Vagina (tissue), 2 donors: ENCODE measurements at places on chromosomes 12 and 14. TPM values are rescaled to one million over a fixed set of nuclear protein-coding genes. Genes with fewer than 3 reads are reported as not detected.

The TMEM63C gene
- 27.0 TPM for total RNA-seq

GRCh38 chr12:6229224-6230218 is 29.3 kb downstream of the CD9 start:
- H3K4me1 ChIP-seq = peaks cover 100% of the 10 kb centered on the region
- H3K27ac ChIP-seq = peak overlapping the region; percentile 93
- no peak for DNase-seq
- H3K36me3 ChIP-seq = peaks cover 20% of the 10 kb centered on the region
- H3K4me3 ChIP-seq = peak overlapping the region; percentile 3

The PRH2 gene
- total RNA-seq = not detected

- H3K27ac ChIP-seq = no peak overlapping the region
- no peaks in the 10 kb centered on the region for H3K36me3 ChIP-seq
- H3K4me3 ChIP-seq = no peak overlapping the region
Observed at GRCh38 chr14:51774209-51774608, 86.2 kb upstream of the GNG2 start.

DNA sequence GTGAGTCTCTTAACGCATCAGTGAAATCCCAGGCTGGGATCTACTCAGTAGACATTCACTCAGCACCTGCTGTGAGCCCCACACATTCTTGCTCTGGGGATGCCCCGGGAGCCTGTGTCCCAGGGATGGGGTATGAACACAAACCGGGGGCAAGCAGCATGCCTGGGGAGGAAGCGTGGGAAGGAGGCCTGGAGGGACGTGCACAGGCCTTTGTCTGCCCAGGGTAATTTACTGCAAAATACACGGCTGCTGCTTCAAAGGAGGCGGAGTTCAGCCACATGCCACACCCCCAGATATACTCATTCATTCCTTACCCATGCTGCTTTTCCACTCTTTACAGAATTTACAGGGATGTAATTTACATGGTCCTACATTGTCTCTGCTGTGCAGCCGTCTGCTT is 187.8 kb downstream of the ADGRD1 start:
- no peak overlapping the region for H3K27ac ChIP-seq
- H3K27me3 ChIP-seq = no peaks in the 10 kb centered on the region
- no peak overlapping the region for H3K4me3 ChIP-seq
- no peak for DNase-seq

The ASB2 gene
- 24.1 TPM for total RNA-seq

The VRTN gene
- total RNA-seq = not detected

DNA sequence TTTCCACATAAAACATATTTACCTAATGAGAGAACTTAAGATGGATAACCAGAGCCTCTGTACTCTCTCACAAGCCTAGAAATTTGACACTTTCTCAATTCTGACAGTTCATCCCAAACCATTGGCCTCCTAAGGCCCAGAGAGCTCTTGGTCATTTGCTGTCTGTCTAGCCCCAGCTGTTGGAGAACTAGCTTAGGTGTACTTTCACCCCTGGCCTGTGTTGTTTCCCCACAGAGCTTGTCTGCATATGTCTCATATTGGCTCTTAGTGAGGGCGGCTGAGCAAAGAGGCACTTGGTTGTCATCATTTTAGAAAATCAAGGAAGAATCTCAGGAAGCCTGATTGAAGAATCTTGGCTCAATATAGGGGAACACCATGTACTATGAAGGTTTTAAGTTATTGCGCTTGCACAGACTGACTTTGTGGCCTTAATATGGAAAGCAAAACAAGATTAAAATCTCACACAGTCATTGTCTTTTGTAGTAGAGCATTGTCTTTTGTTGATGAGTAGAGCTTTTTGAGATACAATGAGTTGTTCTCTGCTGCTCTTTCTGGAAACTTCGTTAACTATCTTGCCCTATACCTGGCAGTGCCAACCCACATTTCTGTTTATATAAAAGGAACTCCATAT is 324.6 kb downstream of the RAD51B start:
- peaks cover 73% of the 10 kb centered on the region for H3K4me1 ChIP-seq
- no peaks in the 10 kb centered on the region for H3K36me3 ChIP-seq
- peak overlapping the region; percentile 70 for H3K27ac ChIP-seq
- no peak for DNase-seq
- no peaks in the 10 kb centered on the region for H3K27me3 ChIP-seq
- H3K4me3 ChIP-seq = no peak overlapping the region
